ENCODE measurements at places on chromosomes 4 and X.
A peak's percentile ranks its signal among the peaks of the same experiment; 100 is the strongest.

DNA sequence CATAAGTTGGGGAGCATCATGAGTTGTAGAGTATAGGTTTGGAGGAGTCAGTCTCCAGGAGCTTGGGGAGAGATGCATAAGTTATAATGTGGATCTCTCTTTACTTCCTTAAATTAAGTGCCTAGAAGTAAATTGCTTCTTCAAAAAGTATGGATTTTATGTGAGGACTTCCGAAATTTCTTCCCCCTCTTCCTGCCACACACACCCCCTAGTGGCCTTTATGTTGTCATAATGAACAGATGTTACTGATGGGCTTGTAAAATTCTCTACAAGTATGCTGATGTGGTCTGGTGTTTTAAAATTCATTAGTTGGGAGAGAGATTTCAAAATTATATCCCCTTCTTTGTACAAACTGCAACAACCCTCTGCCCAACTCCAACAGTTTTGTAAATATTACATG, 2.3 kb upstream of the METTL14 start:
- no peak for DNase-seq

- no peak for DNase-seq
These were observed 192.7 kb downstream of the CBR4 start for GRCh38 chr4:168817370-168817769.

DNA sequence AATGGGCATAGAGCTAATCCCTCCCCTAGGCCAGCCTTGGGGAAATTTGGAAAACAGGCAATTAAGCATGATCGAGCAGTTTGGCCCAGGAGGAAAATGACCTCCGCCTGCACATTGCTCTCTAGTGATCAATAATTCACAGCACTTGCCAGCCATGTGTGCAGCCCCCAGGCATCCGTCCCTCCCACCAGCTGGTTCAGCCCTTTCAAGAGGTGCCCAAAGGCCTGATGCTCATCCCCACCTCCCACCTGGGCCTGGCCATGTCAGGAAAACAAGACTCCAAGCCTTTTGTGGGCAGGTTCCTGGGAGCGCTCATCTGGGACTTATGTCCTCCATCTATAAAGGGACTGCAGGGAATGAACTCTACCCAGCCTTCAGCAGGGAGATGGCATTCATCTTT, 17.5 kb upstream of the PPP2R2C start:
- no peak for DNase-seq

GRCh38 chr4:65383589-65384305, 286.5 kb downstream of the EPHA5 start:
- DNase-seq, result no peak

DNA sequence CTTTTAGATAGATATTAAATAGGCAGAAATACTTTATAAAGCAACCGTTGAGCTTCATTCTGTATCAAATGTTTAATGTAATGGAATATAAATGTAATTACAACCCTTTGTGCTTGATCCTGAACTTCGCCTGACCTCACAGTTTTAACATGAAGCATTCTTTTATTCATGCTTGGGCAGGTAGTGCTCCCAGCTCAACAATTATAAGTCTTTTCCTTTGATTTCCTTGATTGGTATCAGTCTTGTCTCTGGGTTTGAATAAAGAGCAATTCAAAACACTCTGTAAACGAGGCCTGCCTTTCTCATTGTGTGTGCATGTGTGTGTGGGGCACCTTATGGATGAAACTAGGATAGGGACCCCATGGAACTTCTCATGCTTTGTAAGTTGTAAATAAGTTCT, 6.8 kb downstream of the METAP1 start:
- no peak for DNase-seq

GRCh38 chrX:155966876-155967275, 30.6 kb upstream of the IL9R start:
- peak; percentile 13 for DNase-seq

GRCh38 chr4:2767705-2768074, 11.6 kb upstream of the TNIP2 start:
- no peak for DNase-seq

- DNase-seq, result no peak
These were observed 38.9 kb upstream of the MAMLD1 start for GRCh38 chrX:150324035-150324728.

- no peak for DNase-seq
These were observed 24.2 kb upstream of the GRPEL1 start for GRCh38 chr4:7092026-7092425.

- no peak for DNase-seq
These were observed 5.8 kb downstream of the FAM114A1 start for GRCh38 chr4:38873290-38873944.

DNA sequence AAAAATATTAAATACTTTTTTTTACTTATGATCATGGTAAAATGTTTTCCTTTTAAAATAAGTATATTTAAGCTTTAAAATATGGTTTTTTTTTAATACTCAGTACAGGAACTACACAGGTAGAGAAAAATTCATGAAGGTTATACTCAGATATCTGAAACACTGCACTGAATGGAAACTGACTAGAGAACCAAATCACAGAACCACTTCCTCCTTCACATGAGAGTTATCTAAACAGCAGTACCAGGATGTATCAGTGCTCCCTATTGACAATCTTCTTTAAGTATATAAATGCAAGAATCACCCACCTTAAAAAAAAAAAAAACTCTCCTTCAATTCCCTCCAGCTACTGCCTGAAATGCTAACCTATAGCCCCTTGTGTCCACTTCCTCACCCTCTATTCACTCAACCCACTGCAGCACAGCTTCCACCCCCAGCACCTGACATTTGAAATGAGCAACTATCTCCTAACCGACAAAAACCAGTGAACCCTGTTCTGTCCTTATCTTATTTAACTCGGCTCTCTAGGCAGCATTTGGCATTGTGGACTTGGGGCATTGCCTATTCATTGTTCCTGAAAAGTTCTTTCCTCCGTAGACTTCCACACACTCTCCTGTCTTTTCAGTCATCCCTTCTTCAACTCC, 9.1 kb downstream of the SLC7A3 start:
- no peak for DNase-seq

GRCh38 chrX:72021975-72022374, 109.7 kb downstream of the RTL5 start:
- DNase-seq, result peak; percentile 35

Data from CD4-positive, alpha-beta T cell treated with Interleukin-17A for 4 hours (primary cell).